ENCODE measurements at places on chromosomes 13 and 19.

DNA sequence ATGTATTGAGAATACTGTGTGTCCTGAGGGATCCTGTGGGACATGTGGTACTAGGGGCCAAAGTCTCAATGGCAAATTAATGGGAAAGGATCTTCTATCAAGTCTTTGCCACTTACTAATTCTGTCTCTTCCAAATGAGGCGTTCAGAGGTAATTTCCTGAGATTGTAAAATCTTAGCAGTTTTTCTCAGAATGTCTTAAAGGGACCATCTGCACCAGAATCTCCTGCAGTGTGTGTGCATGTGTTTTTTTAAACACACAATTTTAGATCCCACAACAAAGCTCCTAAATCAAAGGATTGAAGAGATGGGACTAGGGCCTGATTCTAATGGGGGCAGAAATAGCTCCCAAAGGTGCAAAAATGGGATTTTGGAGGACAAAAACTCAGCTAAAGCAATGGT, 78.2 kb downstream of the MYO16 start:
- H3K4me1 ChIP-seq: no peaks in the 10 kb centered on the region
- DNase-seq: no peak
- no peaks in the 10 kb centered on the region for H3K27me3 ChIP-seq
- no peak overlapping the region for H3K27ac ChIP-seq
- H3K4me3 ChIP-seq: no peak overlapping the region

DNA sequence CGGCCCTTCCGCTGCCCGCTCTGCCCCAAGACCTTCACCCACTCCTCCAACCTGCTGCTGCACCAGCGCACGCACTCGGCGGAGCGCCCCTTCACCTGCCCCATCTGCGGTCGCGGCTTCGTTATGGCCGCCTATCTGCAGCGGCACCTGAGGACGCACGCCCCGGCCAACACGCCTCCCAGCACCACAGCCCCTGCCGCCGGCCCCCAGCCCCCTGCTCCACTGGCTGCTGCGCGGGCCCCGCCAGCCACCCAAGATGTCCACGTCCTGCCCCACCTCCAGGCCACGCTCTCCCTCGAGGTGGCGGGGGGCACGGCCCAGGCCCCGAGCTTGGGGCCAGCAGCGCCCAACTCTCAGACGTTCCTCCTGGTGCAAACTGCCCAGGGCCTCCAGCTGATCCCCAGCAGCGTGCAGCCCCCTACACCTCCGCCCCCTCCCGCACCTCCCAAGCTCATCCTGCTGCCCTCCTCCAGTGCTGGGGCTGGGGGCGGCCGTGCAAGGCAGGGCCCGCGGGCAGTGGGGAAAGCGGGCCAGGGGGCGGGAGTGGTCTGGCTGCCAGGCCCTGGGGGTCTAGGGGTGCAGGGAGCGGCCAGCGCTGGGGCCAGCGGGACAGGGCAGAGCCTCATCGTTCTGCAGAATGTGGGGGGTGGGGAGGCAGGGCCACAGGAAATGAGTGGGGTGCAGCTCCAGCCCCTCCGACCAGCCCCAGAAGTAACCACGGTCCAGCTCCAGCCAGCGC, 1.9 kb upstream of the NAT14 start:
- H3K4me3 ChIP-seq: no peak overlapping the region
- peaks cover 7% of the 10 kb centered on the region for H3K36me3 ChIP-seq

DNA sequence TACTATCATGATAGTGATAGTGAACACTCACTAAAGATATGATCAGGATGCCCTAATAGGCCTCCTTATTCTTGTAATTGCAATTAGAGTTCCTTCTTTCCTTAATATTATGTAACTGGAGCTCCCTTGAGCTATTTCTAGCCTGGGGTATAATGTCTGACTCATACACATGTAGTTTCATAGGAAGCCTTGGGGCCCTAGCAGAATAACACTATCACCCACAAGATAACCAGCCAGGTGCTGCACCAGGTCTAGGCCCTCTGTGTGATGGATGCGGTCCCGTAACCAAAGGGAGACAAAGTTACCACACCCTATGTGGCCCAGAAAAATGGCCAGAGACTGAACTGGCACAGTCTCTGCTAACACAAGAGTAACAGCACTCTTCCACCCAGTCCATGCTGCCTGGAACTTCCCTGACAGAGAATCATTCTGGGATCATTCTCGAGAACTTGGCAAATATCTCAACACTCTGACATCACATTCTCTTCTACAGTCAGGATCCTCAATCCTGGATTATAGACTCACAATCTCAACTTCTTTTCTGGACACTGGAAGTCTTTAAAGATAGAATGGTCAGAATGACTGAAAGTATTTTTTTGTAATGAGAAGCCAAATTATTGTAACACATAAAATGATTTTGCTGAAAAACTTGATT, 32.6 kb upstream of the IGFL4 start:
- no peaks in the 10 kb centered on the region for H3K36me3 ChIP-seq
- H3K4me1 ChIP-seq: peaks cover 5% of the 10 kb centered on the region
- H3K27ac ChIP-seq: no peak overlapping the region
- DNase-seq: no peak

DNA sequence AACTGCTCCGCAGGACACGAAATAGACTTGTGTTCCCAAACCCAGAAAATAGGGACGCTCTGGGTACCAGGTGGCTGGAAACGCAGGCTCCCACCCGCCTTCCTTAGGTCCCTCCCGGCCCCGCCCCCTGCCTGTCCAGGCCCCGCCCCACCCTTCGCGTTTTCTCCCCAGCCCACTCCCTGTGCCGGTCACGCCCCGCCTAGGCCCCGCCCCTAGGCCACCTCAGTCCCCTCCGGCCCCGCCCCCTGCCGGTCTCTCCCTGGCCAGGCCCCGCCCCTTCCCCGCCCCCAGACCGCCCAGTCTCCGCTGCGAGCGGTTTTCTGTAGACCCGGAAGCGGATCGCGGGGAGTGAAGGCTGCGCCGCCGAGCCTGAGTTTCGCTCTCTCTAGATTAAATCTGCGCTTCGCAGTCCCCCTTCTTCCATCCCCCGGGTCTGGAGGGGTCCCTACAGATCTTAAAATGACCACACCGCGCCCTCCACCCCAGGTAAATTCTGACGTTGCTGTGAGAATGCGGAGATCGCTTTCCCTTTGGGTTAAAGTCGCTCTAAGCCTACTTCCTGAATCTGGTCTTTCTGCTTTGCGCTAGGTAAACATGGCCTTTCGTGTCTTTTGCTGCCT, 3.7 kb upstream of the ZNF665 start:
- H3K27ac ChIP-seq: peak overlapping the region; percentile 56
- H3K27me3 ChIP-seq: no peaks in the 10 kb centered on the region
- H3K4me1 ChIP-seq: no peaks in the 10 kb centered on the region
- peak; percentile 99 for DNase-seq

DNA sequence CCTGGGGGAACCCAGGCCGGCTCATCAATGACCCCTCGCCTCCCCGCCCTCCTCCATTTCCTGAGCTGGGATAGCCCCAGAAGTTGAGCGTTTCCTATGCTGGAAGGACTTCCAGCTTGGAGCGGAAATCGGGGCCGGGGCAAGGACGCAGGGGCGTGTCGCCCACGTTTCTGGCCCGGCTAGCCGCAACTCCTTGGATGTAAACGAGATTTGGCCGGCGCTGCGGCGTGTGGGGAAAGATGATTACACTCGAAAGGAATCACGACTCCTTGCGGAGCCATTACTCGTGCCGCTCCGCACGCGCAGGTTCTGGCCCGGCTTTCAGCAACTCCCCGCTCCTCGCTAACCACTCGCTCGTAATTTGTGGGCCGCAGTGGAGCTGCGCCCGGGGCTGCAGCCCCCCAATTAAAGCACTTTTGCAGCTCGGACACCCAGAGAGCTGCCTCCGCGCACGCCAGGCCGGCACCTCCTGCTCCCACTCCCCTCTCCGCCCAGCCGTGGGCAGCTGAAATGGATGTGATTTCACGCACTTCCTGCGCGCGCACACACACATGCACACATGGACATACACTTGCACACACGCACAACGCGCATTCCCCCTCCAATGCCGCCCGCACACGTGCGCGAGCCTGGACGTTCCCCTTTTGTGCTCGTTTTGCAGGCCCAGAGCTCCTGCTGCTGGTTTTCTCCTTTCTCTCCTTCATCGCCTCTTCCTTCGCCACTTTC, 15.7 kb downstream of the ZIC5 start:
- H3K27ac ChIP-seq: no peak overlapping the region
- H3K4me3 ChIP-seq: no peak overlapping the region

All from SK-N-SH (cell line).